ENCODE measurements at places on chromosomes 7 and 10. TPM values are rescaled to one million over a fixed set of nuclear protein-coding genes. Genes with fewer than 3 reads are reported as not detected.
A peak's percentile ranks its signal among the peaks of the same experiment; 100 is the strongest.

DNA sequence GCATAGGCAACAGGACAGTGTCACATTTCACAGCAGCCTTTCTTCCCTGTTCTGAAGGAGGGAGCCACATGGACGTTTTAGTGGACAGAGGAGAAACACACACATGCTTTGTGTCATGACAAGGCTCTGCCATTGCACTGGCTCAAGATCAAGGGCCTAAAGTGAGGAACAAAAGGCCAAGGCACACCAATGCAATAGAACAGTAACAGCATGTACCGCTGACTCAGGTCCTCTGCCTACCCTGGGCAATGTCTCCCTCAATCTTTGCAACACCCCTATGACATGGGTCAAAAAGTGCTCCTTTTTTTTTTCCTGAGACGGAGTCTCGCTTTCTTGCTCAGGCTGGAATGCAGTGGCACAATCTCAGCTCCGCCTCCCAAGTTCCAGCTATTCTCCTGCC lies 57.8 kb upstream of the SDK1 start:
- DNase-seq = no peak

GRCh38 chr7:46776790-46777189 lies 805.1 kb downstream of the TNS3 start:
- DNase-seq = no peak

Gene C10orf67
- 0.06 TPM for polyA plus RNA-seq

Gene PIK3AP1
- 1.9 TPM for polyA plus RNA-seq

GRCh38 chr10:102492344-102492939 lies 10.1 kb downstream of the ACTR1A start:
- DNase-seq = no peak

Gene BAZ1B
- 66.8 TPM for polyA plus RNA-seq

DNA sequence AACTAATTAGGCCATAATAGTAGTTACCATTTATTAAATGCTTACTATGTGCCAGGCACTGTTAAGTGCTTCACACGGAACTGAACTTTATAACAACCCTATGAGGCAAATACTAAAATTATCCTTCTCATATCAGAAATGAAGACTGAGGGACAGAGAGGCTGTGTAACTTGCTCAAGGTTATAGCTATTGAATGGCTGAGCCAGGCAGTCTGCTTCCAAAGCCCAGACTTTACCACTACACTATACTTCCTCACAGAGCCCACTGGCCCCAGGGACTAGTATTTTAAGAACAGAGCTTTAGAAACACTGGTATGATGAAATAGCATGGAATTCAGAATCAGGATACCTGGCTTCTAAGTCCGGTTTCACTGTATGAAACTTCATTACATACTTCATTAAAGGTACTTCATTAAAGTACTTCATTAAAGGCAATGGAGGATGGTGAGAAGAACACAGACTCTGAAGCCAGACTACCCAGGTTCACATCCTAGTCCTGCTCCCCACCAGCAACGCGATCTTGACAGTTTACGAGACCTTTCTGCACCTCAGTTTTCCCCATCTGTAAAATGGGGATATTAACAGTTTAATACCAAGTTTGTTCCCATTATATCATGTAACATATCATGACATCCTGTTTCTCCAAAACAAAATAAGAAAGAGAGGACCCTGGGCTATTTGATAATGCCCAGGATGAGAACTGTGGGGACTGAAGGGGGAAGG lies 19.6 kb downstream of the ANXA11 start:
- no peak for DNase-seq

Gene FRMD4A
- 2.5 TPM for polyA plus RNA-seq

Gene TMEM196
- polyA plus RNA-seq = not detected

Gene TACR2
- 0.21 TPM for polyA plus RNA-seq

DNA sequence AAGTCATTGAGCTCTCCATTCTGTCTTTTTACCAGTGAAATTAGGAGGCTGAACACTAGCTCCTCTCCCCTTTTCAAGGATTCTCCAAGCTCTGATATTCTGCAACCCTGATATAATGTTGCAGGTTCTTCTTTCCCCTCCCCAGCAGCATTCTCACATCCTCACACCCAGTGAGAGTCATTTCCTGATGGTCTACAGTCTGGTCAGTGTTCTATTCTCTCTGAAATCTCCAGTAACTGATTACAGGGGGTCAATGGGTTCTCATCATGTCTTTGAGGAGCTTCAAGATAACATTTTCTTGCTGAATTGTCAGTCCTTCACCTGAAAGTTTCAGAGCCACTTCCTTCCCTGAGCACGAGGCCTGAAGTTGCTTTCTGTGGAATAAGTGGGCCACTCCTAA lies 299.4 kb downstream of the PTEN start:
- no peak for DNase-seq

- DNase-seq = no peak
Measured at GRCh38 chr10:36573246-36573645, 552.2 kb upstream of the ANKRD30A start.

- no peak for DNase-seq
Measured at GRCh38 chr10:98910048-98910447, 325.6 kb downstream of the HPSE2 start.

Gene PTPRZ1
- polyA plus RNA-seq = not detected

- DNase-seq = no peak
Measured at GRCh38 chr10:116621476-116621875, 723 bp downstream of the PNLIPRP2 start.

Gene PNLIP
- not detected for polyA plus RNA-seq

DNA sequence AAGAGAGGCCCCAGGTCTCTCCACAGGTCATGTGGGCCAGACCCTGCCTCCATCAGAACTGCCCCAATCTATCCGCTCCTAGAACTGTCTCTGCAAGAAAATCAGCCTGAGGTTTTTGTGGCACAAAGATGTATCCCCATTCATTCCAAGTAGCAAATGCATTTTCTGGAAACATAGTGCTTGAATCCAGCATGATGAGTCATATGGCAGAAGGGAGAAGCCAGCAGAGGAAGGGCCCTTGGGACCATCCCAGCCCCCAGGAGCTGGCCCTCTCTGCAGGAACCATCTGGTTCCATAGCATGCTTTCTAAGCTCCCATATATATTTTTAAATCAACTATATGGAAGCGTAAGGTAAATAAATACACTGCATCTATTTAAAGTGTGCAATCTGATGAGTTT lies 563.2 kb downstream of the GALNT17 start:
- no peak for DNase-seq

GRCh38 chr7:28222636-28223035 lies 42.0 kb upstream of the JAZF1 start:
- DNase-seq = no peak

GRCh38 chr7:80879849-80880248 lies 39.0 kb downstream of the SEMA3C start:
- DNase-seq = no peak

- no peak for DNase-seq
Measured at GRCh38 chr7:55360486-55360885, 4.7 kb upstream of the LANCL2 start.

Gene PRKCQ
- polyA plus RNA-seq = 3.6 TPM

Gene PTF1A
- polyA plus RNA-seq = not detected

Gene DENND11
- 7.5 TPM for polyA plus RNA-seq

DNA sequence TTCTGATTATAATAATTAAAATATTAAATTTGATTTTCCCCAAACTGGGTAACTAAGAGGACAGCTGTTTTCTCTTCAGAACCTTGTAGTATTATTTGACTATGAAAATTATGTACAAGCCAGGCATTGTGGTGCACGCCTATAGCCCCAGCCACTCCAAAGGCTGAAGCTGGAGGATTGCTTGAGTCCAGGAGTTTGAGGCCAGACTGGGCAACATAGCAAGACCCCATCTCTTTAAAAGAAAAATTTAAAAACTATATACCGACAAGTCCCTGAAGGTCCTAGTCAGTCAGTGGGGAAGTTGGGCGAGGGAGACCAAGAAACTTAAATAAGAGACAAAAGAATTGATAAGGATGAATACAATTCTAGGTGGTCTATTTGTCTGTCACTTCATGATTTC lies 27.1 kb upstream of the UBE2D1 start:
- no peak for DNase-seq

DNA sequence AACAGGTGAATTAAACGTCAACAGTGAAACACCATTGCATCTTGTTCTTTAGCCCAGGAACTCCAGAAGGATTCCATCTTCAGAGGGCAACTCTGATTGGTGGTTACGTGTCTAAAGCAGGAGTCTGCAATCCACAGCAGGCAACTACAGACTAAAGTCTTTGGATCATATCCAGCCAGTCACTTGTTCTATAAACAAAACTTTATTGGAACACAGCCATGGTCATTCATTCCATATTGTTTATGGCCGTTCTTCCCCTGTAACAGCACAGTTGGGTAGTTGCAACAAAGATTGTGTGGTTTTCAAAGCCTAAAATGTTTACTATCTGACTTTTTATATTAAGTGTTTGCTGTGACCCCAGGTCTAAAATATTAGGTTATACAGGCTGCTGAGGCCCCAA lies 94.7 kb upstream of the IMMP2L start:
- no peak for DNase-seq

DNA sequence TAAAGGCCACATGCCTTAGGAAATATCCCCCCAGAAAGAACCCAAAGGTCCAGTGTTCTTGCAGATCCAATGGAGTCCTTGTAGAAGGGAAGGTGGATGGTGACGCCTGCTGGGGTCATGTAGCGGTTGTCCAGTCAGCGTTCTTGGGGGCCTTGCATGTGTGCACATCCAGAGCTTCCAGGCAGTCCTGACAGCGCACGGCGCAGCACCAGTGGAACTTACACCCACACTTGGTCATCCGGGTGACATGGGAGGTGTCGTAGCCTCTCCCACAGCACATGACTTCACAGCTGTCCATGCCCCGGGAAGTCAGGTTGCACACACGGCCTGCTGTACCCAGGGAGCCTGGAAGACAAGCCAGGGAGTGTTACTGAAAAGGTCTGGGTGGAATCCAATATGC lies 44.8 kb downstream of the WNT2 start:
- DNase-seq = no peak

DNA sequence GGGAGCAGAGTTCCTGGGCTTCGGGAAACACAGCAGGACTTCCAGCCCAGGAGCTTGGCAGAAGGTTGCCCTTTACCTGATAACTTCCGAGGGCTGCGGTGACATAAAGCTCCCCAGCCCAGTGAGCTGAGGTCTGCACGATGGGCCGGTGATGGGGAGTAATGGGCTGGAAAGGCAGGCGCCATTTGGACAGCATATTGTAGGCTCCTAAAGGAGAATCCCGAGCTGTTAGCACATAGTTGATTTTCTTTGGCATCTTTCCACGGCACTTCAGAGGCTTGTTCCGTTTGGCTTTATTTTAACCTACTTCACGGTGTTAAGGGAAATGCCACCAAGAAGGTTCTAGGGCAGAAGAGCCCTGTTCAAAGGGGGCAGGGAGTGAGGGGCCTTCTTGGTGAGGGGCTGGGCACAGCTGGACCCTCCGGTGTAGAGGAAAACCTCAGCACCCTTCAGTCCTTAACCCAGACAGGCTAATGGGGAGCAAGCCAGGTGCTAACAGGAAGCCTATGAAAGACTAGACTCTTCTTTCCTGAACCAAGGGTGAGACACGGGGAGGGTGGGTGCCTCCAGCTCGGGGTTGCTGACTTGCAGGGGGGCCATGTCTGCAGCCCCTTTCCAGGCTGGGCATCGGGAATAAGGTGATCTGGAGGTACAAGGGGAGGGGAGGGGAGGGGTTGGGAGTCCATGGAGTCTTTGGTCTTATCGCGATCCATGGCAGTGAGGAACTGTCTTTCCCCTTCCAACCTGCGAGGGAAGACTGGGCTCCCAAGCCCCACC lies 347.7 kb downstream of the GLRX3 start:
- no peak for DNase-seq

- DNase-seq = peak; percentile 43
Measured at GRCh38 chr10:73117976-73118743, 7.9 kb downstream of the NUDT13 start.

Gene SH2D4B
- 0.03 TPM for polyA plus RNA-seq

DNA sequence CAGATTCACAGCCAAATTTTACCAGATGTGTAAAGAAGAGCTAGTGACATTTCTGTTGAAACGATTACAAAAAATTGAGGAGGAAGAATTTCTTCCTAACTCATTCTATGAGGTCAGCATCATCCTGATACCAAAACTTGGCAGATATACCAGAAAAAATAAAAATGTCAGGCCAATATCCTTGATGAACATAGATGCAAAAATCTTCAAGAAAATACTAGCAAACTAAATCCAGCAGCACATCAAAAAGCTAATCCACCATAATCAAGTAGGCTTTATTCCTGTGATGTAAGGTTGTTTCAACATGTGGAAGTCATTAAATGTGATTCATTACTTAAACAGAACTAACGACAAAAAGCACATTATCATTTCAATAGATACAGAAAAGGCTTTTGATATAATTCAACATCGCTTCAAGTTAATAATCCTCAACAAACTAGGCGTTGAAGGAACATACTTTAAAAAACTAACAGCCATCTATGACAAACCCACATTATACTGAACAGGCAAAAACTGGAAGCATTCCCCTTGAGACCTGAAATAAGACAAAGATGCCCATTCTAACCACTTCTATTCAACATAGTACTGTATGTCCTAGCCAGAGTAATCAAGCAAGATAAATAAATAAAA lies 807.7 kb upstream of the ZWINT start:
- no peak for DNase-seq

GRCh38 chr10:103917302-103918052 lies 507 bp downstream of the STN1 start:
- peak; percentile 42 for DNase-seq

DNA sequence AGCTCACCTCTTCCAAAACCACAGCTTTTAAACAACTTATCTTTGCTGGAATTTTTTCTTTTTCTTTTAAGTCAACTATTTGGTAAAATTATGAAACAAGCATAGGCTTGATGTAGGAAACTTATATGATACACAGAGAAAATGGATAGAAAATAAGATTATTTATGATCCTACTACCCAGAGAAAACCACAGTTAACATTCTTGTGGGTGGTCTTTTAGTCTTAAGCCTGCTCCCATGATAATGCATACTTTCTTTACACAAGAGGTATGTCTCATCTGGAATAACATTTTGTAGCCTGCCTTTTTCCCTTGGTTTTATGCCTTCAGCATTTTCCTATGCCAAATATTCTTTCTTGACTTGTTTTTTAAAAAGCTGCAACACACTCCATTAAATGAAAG lies 21.4 kb downstream of the PLPP4 start:
- no peak for DNase-seq

Gene TAS2R41
- not detected for polyA plus RNA-seq

GRCh38 chr10:71664585-71664984 lies 55.0 kb downstream of the C10orf105 start:
- DNase-seq = no peak

DNA sequence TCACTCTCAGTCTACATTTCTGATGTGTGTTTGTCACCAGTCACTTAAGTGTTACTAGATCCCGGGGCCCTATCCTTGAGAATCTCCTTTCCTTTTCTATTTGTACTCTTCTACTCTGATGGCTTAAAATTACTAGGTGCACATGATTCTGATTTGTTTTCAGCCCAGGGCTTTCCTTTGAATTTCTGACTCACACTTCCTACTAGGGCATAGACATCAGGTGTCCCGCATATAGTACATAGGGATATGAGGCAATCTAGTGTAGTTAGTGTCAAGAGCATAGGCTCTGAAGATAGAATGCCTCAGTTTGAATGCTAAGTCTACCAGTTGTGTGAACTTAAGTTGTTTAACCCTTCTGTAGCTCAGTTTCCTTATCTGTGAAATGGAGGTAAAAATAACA lies 49.4 kb upstream of the LRRN3 start:
- DNase-seq = no peak

Gene AGAP4
- 7.7 TPM for polyA plus RNA-seq

Gene SLC29A4
- polyA plus RNA-seq = 14.8 TPM

All from A549 (cell line).